Activated CD8-positive, alpha-beta T cell treated with anti-CD3 and anti-CD28 coated beads for 36 hours (primary cell): ENCODE measurements at places on chromosomes 4 and X. TPM values are rescaled to one million over a fixed set of nuclear protein-coding genes. Genes with fewer than 3 reads are reported as not detected.
A peak's percentile ranks its signal among the peaks of the same experiment; 100 is the strongest.

Gene CXCL11
- total RNA-seq = not detected

Gene ZCCHC18
- total RNA-seq = 2.6 TPM

Gene MAMLD1
- total RNA-seq = 1.8 TPM

- no peak overlapping the region for H3K27ac ChIP-seq
- H3K4me3 ChIP-seq = no peak overlapping the region
- no peak for DNase-seq
- no peaks in the 10 kb centered on the region for H3K4me1 ChIP-seq
Measured at GRCh38 chr4:41339812-41340809, 83.4 kb downstream of the UCHL1 start.

DNA sequence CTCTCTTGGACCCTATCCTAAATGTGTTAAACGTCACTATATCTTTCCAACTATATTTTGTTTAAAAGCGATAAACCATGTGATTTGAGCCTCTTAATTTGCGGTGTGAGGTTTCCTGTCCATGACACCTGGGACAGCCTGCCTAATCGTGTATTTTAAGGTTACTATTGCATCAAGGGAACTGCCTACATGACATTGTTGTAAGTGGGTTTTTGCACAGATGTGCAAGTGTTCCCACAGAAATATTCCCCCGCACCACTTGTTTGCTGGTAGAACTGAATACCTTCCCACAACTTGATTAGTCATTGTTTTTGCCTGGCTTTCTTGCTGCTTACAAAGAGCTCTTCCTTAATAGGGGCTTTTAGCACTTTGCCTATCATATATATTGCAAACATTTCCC, 5.1 kb upstream of the FAM184B start:
- DNase-seq = peak; percentile 10
- H3K27ac ChIP-seq = no peak overlapping the region
- H3K4me1 ChIP-seq = peaks cover 23% of the 10 kb centered on the region
- H3K36me3 ChIP-seq = peaks cover 3% of the 10 kb centered on the region
- H3K4me3 ChIP-seq = no peak overlapping the region

Gene VEGFD
- total RNA-seq = not detected

DNA sequence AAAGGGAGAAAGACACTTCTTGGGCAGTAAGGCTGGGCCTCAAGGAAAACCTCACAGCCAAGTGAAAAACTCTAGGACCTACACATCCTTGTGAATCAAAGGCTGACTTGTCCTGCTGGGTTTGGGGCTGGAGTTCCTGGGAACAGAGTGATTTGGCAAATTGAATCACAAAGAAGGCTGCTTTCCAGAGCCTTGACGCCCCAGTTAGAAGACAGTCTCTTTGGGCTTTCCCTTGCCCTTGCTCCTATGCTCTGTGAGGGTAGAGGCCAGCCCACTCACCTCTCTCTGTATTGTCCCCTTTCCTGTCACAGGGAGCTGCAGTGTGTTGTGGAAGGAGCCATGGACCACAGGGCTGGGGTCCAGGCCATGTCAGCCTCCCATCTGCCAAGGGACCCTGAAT, 9.6 kb downstream of the AMER1 start:
- H3K4me1 ChIP-seq = peaks cover 6% of the 10 kb centered on the region
- H3K27me3 ChIP-seq = no peaks in the 10 kb centered on the region
- no peak for DNase-seq
- peaks cover 11% of the 10 kb centered on the region for H3K36me3 ChIP-seq
- H3K4me3 ChIP-seq = no peak overlapping the region

GRCh38 chr4:104751468-104751867, 256.8 kb upstream of the CXXC4 start:
- no peak overlapping the region for H3K27ac ChIP-seq
- DNase-seq = no peak
- peaks cover 4% of the 10 kb centered on the region for H3K4me1 ChIP-seq

GRCh38 chrX:43580621-43581020, 75.5 kb upstream of the MAOA start:
- H3K4me3 ChIP-seq = no peak overlapping the region
- H3K36me3 ChIP-seq = no peaks in the 10 kb centered on the region
- no peak overlapping the region for H3K27ac ChIP-seq
- no peaks in the 10 kb centered on the region for H3K4me1 ChIP-seq
- peaks cover 1% of the 10 kb centered on the region for H3K27me3 ChIP-seq

DNA sequence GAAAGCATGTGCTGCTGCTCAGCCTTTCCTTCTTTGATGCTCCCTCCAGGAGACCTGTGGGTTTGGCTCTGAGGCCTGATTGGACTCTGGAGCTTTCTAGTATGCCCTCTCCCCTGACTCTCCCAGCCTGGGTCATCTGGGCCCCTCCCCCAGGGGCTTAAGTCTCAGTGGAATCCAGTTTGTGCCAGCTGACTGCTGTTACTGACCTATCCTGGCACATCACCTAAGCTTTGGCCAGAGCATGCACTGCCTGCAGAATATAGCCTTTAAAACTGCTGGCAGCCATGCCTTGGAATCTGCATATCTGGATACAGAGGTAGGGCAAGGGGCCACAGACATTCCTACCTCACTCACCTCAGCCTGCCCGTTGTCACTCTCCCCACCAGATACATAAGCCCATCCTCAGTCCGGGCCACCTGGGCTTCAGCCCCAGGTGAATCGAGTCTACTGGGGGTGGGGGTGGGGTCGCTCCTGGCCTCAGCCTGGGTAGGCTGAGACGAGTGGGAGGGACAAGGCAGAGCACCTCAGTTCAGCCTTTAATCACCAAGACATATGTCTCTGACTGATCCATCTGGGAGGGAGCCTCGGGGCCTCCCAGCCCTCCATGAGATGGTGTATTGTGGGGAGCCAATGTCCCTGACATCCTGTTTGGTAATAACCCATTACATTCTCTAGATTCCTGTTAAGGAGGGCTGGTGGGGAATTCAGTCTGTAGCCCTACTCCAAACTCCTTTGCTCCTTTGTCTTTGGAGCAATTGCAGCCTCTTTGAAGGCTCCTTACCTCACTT, 61.2 kb downstream of the STARD8 start:
- no peaks in the 10 kb centered on the region for H3K27me3 ChIP-seq
- no peak overlapping the region for H3K27ac ChIP-seq
- no peak overlapping the region for H3K4me3 ChIP-seq
- no peaks in the 10 kb centered on the region for H3K36me3 ChIP-seq
- no peaks in the 10 kb centered on the region for H3K4me1 ChIP-seq

DNA sequence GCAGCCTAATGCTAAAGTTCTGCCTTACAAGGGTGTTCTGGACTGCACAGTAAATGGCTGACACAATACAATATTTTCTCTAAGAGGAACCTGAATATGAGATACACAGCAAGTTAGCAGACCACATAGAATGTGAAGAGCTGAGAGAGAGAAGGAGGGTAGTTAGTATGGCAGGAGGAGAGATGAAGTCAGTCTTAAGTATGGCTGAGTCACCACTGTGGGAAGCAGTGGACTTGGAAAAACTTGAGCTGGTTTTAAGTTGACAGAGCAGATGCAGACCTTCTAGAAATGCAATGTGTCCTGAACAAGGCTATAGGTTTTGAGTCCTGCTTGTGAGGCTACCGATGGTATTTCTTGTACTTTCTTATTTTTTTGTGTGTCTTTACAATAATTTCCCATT, 172.5 kb downstream of the SH2D1A start:
- H3K36me3 ChIP-seq = peaks cover 6% of the 10 kb centered on the region
- no peaks in the 10 kb centered on the region for H3K4me1 ChIP-seq
- no peak overlapping the region for H3K27ac ChIP-seq

DNA sequence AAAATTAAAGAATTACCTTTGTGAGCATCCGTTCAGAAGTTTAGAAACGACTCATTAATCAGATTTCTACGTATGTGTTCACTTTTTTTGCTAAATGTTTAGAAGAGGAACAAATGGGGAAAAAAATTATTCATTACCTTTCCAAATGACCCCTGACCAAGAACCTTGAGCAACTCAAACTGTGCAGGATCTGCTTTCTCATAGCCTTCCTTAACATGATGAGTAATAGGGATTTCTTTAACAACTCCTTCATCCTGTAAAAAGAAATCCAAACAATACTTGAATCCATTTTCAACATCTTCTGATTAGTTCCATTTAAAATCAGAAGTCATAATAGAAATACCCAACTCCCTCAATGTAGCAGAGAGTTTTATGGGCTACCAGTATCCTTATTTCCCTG, 32.1 kb downstream of the RPS6KA6 start:
- H3K27ac ChIP-seq = no peak overlapping the region
- no peaks in the 10 kb centered on the region for H3K4me1 ChIP-seq
- no peak overlapping the region for H3K4me3 ChIP-seq

Gene NLRP2B
- not detected for total RNA-seq

Gene SPANXC
- not detected for total RNA-seq

GRCh38 chr4:19969492-19969891, 282.2 kb upstream of the SLIT2 start:
- no peak overlapping the region for H3K27ac ChIP-seq
- no peak for DNase-seq
- H3K36me3 ChIP-seq = peaks cover 2% of the 10 kb centered on the region
- H3K4me3 ChIP-seq = no peak overlapping the region

GRCh38 chrX:40016749-40017148, 81.0 kb downstream of the BCOR start:
- H3K27me3 ChIP-seq = peaks cover 3% of the 10 kb centered on the region
- peak; percentile 7 for DNase-seq
- H3K27ac ChIP-seq = no peak overlapping the region

DNA sequence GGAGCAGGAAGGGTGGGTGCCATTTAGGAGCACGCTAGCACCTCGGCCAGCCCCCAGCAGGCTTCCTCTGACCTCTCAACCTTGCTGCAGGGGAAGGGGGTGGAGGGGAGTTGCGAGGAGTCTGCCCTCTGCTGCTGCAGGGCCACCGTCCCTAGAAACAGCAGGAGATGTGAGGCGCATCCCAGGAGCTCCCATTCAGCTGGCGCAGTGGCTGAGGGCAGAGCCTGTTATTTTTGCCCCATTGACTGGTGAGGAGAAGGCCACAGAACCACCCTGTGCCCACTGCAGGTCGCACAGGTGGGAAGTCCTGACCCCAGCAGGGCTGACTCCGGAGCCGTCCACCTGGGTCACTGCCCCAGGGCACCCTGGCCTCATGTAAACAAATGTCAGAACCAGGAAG, 8.0 kb downstream of the PDE6B start:
- H3K27ac ChIP-seq = no peak overlapping the region
- no peak overlapping the region for H3K4me3 ChIP-seq
- H3K4me1 ChIP-seq = no peaks in the 10 kb centered on the region

- no peak overlapping the region for H3K4me3 ChIP-seq
- H3K27me3 ChIP-seq = no peaks in the 10 kb centered on the region
- no peak for DNase-seq
- no peak overlapping the region for H3K27ac ChIP-seq
- H3K36me3 ChIP-seq = no peaks in the 10 kb centered on the region
- H3K4me1 ChIP-seq = no peaks in the 10 kb centered on the region
Measured at GRCh38 chr4:96471956-96472867, 632.3 kb downstream of the PDHA2 start.

DNA sequence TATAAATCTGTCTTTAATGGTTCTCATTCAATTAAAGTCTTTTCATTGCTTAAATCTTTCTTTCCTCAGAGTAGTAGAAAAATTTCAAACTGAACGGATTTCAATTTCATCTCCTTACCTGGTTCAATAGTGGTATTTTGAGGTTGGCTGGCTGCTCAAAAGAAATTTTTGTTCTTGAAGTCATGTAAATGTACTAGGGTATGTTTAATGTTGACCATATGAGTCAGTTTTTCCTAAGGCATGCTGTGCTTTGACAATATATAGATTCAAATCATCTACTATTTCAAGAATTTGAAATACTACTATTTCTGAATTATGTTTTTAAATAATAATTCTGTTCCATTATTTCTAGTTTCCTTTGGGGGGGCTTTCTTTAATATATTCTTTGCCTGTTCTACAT, 105.5 kb downstream of the PACRGL start:
- H3K27me3 ChIP-seq = no peaks in the 10 kb centered on the region
- H3K4me1 ChIP-seq = no peaks in the 10 kb centered on the region
- H3K4me3 ChIP-seq = no peak overlapping the region
- DNase-seq = no peak
- H3K36me3 ChIP-seq = no peaks in the 10 kb centered on the region

Gene MCUB
- total RNA-seq = 62.3 TPM

- H3K27ac ChIP-seq = no peak overlapping the region
- no peaks in the 10 kb centered on the region for H3K4me1 ChIP-seq
- no peak overlapping the region for H3K4me3 ChIP-seq
- DNase-seq = no peak
- peaks cover 2% of the 10 kb centered on the region for H3K27me3 ChIP-seq
- H3K36me3 ChIP-seq = no peaks in the 10 kb centered on the region
Measured at GRCh38 chrX:36978886-36979285, 29.3 kb upstream of the FAM47C start.

- DNase-seq = no peak
- no peaks in the 10 kb centered on the region for H3K27me3 ChIP-seq
- H3K4me3 ChIP-seq = no peak overlapping the region
Measured at GRCh38 chrX:153397256-153397960, 3.7 kb downstream of the PNMA6E start.

GRCh38 chr4:56768316-56768715, 53.2 kb downstream of the SPINK2 start:
- H3K4me3 ChIP-seq = no peak overlapping the region
- H3K4me1 ChIP-seq = no peaks in the 10 kb centered on the region
- no peaks in the 10 kb centered on the region for H3K27me3 ChIP-seq
- DNase-seq = no peak
- no peak overlapping the region for H3K27ac ChIP-seq
- no peaks in the 10 kb centered on the region for H3K36me3 ChIP-seq

DNA sequence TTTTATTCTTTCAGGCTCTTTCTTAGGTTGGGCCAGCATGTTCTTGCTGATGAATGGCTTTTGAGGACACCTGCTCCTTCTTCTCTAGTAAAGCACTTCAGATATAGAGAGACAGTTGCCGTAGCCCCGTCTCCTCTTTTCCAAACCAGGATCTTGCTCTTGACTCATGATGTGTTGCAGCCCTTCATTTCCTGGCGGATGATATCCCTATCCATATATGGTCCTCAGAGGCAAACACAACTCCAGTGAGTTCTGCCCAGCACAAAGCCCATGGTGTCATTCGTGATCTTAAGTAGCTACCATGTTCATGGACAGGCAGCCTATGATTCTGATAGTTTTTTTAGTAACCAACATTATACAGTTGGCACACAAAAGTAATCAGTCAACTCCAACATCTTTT, 59.8 kb upstream of the ACSL1 start:
- no peaks in the 10 kb centered on the region for H3K4me1 ChIP-seq
- no peaks in the 10 kb centered on the region for H3K36me3 ChIP-seq
- peaks cover 3% of the 10 kb centered on the region for H3K27me3 ChIP-seq
- no peak for DNase-seq
- H3K4me3 ChIP-seq = no peak overlapping the region
- H3K27ac ChIP-seq = no peak overlapping the region

- H3K4me3 ChIP-seq = no peak overlapping the region
- H3K36me3 ChIP-seq = no peaks in the 10 kb centered on the region
- no peaks in the 10 kb centered on the region for H3K27me3 ChIP-seq
- H3K4me1 ChIP-seq = no peaks in the 10 kb centered on the region
Measured at GRCh38 chr4:41155194-41155830, 59.0 kb downstream of the APBB2 start.
